GM12892 (cell line): ENCODE measurements at places on chromosomes 5 and 9.

DNA sequence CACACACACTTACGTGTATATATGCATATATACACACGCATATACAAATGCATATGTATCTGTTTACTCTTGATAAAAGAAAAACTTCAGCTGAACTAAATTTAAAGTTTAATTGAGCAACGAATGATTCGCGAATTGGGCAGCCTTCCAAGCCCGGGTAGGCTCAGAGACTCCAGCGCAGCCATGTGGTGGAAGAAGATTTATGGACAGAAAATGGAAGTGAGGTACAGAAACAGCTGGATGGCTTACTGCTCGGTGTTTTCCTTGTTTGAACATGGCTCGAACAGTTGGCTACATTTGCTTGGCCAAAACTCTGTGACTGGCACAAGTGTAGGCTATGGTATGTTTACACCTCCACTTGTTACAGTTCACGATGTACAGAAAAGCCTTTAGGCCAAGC, 239.3 kb upstream of the PRDM9 start:
- DNase-seq: no peak

- DNase-seq: no peak
These were observed 1.8 kb downstream of the GZMA start for GRCh38 chr5:55104036-55104772.

DNA sequence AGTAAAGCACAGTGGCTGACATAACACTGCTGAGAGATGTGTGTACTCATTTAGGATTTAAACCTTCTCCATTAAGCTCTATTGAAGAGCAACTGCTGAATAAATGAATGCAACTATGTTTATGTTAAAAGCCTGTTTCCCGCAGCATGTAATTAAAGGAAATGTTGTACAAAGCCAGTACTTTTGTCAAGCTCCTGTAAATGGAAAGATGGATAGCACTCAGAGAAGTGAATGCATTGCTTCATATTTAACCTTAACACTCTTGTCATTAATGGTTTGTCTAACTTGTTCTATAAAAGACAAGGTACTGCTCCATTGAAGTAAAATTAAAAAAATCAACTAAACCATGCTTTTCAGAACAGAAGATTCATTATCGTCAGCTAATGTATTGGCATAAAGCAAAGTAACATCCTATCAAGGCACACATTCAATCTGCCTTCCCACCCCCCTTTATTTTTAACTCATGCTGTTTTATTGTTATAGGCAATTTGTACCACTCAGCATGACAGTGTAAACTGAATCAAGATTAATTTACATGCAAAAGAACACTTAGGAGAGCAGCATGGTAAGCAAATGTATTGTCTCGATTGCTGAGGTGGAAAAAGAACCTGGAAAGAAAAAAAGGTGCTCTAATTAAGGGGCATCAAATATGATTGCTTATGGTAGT, 240.9 kb upstream of the TBCA start:
- DNase-seq: no peak

GRCh38 chr9:36457836-36458429, 57.9 kb upstream of the RNF38 start:
- no peak for DNase-seq

- no peak for DNase-seq
These were observed 70.4 kb upstream of the FCN1 start for GRCh38 chr9:134987906-134988700.

DNA sequence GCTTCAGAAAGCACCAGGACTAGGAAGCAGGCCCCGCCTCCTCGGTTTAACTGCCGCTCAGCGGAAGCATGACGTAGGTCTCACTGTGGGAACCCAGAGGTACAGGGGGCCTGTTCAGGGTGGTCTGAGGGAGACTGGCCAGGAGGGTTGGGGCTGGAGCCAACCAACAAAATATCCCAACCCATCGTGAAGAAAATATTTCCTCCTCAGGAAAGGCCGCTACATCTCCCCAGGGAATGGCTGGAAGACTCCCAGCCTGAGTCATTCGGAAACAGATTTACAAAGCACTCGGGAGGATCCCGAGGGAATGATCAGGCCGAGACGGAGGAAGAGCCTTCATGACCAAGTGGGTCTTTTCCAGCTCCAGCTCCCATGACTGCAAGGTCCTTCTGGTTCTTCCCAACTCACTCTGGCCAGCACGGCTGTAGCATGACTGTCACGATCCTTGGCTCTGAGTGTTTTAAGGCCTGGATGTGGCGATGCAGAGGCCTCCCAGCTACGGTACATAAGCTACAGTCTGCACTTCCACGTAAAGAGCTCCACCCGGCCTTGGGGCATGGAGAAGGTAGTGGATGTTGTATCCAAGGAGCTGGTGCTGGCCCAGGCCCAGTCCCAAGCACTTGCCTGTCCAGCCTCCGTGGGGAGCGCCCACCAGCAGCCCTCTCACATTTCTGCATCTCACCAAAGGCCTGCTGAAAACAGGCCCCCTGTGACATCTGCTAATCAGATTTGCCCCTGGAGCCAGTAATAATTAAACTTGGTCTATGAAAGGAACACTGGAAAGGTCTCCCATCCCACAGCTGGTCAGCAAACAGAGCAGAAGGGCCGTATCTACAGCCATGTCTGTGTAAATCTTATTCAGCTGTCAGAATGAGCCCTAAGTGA, 100.6 kb downstream of the LHFPL2 start:
- no peak for DNase-seq

DNA sequence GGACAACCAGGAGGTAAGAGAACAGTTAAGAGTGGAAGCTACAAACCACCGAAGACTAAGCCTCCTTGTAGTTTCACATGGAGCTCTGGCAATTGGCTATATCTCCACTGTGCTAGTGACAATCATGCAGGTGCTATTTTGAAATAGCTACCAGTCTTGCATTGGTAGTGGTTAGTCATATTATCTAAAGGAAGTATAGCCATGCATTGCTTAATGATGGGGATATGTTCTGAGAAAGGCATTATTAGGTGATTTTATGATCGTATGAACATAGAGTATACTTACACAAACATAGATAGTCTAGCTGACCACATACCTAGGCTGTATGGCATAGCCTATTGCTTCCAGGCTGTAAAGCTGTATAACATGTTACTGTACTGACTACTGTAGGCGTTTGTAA, 28.4 kb downstream of the HSDL2 start:
- no peak for DNase-seq

GRCh38 chr9:5443850-5444249, 6.1 kb upstream of the PLGRKT start:
- no peak for DNase-seq

GRCh38 chr5:55551904-55552303, 17.1 kb upstream of the PLPP1 start:
- no peak for DNase-seq

DNA sequence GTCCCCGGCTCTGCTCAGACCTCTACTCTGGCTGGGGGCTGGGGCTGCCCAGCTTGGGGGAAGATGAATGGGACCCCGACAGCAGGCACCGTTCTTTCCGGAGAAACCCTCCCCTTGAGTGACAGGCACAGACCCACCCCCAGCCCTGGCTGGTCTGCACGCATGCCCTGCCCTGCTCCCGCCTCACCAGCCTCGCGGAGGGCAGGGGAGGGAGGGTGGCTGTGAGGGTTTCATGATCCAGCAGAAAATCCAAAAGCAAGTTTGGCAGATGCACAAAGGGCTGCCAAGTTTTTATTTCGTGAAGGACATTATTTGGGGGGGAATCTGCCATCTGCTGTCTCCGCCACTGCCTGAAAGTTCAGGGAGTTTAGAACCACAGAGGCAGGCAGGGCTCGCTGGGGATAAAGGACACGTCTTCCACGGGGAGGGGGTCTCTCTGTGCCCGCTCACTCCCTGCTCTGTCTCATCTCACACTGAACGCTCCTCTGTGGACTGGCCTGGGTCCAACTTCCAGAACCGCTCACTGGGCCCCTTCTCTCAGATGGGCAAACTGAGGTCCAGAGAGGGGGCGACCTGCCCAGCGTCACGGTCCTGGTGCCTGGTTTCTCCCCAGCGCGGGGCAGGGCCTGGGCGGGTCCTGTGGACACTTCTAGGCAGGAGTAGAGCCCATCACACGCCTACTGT, 92.9 kb downstream of the RXRA start:
- DNase-seq: no peak

- no peak for DNase-seq
These were observed 180.1 kb downstream of the MACROH2A1 start for GRCh38 chr5:135218790-135219568.

DNA sequence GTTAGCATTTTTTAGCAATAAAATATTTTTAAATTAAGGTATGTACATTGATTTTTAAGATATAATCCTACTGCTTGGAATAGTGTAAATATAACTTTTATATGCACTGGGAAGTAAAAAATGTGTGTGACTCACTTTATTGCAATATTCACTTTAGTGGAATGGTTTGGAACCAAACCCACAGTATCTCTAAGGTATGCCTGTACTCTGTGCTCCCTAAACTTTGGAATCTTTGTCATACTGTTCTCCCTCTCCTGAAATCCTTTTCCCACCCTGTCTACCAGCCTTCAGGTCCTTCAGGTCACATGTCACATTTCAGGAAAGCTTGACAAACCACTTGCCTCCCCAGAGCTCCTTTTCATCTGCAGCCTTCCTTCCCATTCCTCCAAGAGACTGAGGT, 308.7 kb downstream of the SPOCK1 start:
- no peak for DNase-seq

DNA sequence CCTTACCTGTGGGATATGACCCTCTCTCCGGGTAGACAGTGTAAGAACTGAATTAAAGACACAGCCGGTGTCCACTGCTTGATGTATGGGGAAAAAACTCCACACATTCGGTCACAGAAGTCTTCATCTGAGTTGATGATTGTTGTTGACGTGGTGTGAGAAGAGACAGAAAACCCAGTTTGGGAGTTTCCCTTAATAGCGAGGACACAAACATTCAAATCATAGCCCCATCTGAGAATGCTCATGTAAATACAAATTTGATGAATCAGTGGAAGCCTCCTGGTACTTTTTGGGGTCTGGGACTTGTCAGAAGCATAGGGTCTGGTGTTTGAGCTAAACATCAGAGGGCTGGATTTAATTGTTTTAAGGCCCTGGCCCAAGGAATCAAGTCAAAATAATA, 11.0 kb downstream of the HAVCR1 start:
- DNase-seq: no peak

DNA sequence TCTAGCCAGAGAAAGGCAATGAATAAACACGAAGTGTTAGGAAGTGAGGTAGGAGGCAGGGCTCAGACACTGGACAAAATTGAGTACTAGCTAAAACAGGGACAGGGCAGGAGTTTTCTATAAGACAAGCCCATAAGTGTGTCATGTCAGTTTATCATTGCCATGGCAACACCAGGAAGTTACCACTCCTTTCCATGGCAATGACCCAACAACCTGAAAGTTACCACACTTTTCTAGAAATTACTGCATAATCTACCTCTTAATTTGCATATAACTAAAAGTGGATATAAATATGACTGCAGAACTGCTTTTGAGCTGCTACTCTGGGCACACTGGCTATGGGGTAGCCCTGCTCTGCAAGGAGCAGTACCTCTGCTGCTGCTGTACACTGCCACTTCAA, 442.5 kb upstream of the COX7C start:
- DNase-seq: no peak

DNA sequence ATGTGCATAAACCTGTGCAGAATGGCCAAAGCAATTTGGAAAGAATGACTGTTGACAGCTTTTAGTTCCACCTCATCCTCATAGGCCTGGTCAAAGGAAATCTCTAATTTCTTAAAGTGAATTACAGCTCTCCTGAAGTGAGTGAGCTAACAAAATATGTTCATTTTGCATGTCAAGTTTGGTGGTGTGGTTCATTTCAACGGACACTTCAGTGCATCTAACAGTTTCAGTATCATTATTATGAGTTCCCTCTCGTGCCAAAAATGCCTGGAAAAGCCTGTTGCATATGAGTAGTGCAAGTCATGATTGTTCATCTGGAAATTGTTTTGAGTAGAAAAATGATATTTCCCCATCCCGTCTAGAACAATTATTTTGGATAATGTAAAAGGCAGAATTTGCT, 53.2 kb upstream of the HMHB1 start:
- no peak for DNase-seq

DNA sequence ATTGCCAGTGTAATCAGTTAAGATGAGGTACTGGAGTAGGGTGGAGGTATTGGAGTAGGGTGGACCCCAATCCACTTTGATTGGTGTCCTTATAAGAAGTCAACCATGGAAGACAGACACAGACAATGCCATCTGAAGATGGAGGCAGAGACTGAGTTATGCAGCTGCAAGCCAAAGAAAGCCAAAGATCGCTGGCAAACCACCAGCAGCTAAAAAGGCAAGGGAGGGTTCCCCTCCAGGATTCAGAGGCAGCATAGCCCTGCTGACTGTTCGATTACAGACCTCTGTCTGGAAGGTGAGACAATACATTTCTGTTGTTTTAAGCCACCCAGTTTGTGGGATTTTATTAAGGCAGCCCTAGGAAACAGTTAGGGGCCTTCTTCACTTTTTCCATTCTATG, 30.5 kb upstream of the CKMT2 start:
- no peak for DNase-seq

- no peak for DNase-seq
These were observed 186.4 kb downstream of the CAAP1 start for GRCh38 chr9:26706223-26706622.

- DNase-seq: no peak
These were observed 203.1 kb downstream of the ROR2 start for GRCh38 chr9:91746904-91747303.

GRCh38 chr5:151078490-151079262, 2.2 kb downstream of the TNIP1 start:
- DNase-seq: peak; percentile 69

DNA sequence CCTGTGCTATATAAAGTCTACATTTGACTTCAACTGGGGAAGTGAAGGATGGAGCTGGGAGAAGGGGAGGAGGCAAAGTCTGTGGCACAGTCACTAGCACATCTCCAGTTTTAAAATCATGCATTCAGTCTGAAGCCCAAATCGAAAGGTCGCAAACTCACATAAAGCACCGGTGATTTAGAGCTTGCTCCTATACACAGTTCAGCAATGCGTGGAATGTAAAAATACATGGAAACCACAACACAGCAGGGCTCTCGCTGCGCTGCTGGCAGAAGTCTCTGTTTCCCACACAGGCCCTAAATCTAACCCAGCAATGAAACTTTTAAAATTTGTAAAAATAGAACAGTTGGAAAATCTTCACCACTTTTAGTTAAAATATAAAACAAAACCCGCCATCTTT, 68.2 kb downstream of the EBF1 start:
- no peak for DNase-seq

- no peak for DNase-seq
These were observed 1.1 kb upstream of the FGF10 start for GRCh38 chr5:44390351-44390750.

- DNase-seq: no peak
These were observed 19.8 kb upstream of the NTNG2 start for GRCh38 chr9:132141948-132142594.

- DNase-seq: no peak
These were observed 81.7 kb upstream of the LRRTM2 start for GRCh38 chr5:138956801-138957200.

DNA sequence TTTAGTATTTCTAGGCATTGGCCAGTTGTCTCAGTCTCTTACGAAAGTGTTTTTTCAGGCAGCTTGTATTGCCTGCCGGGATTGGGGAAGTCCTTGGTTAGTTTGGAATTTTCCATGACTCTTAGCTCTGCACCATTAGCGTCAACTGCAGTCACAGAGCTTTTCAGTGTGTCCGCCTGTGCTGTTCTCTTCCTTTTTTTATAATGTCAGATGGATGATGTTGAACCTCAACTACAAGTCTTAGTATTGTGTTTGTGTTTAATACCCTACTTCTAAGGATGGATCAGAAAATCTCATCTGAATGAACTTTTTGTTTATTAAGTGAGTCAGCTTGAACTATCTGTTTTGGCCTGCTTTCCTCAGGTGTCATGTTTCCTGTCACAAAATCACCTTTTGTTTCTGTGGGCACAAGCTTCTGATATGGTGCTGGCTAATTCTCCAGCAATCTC, 33.1 kb downstream of the ATP6V0E1 start:
- no peak for DNase-seq
